ENCODE measurements at places on chromosomes 5 and 9.

GRCh38 chr5:113807427-113807991 is 294.0 kb downstream of the YTHDC2 start:
- no peak for DNase-seq

GRCh38 chr5:159104051-159104651 is 4.4 kb upstream of the EBF1 start:
- DNase-seq: no peak

DNA sequence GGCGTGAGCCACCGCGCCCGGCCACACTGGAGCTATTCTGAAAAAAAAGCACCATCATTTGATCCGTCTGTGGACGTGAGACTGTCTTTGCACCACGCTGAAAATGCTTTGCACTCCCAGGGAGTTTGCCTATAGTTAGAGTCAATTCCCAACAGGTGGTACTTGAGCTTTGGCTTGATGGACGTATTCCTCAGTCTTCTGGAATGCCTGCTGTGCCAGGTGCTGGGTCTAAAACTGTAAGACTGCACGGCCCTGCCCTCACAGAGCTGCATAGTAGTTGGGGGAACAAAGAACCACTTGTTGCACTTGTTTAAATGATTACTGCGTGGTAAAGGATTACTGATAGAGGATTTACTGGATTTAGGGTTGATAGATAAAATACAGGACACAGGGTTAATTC is 3.4 kb upstream of the CCNO start:
- DNase-seq: no peak

DNA sequence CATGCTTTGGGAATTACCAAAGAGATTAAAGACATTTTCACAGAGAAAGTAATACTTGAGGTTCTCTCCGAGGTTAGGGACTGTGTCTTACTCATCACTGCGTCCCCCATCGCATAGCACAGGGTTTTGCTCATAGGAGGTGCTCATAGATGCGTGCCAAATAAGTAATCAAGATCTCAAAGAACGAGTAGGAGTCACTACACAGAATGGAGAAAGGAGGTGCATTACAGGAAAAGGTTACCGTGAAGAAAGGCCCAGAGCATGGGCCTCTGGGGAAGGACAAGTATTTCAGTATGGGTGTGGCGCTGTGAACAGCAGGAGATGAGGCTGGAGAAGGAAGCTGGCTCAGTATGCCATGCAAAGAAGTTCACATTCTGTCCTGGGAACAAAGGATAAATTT is 182.4 kb downstream of the ACTL7B start:
- no peak for DNase-seq

DNA sequence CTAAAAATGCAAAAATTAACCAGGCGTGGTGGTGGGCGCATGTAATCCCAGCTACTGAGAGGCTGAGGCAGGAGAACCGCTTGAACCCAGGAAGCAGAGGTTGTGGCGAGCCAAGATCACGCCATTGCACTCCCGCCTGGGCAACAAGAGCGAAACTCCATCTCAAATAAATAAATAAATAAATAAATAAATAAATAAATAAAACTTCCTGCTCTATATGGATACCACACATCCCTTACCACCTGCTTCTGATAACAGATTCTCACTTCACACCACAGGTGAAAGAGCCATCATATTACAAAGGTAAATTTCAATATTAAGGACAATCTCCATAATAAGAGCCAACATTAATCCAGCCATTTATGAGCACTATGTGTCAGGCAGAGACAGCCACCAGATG is 9.4 kb upstream of the PWWP2A start:
- DNase-seq: no peak

GRCh38 chr5:88555674-88556073 is 287.0 kb upstream of the TMEM161B start:
- no peak for DNase-seq

DNA sequence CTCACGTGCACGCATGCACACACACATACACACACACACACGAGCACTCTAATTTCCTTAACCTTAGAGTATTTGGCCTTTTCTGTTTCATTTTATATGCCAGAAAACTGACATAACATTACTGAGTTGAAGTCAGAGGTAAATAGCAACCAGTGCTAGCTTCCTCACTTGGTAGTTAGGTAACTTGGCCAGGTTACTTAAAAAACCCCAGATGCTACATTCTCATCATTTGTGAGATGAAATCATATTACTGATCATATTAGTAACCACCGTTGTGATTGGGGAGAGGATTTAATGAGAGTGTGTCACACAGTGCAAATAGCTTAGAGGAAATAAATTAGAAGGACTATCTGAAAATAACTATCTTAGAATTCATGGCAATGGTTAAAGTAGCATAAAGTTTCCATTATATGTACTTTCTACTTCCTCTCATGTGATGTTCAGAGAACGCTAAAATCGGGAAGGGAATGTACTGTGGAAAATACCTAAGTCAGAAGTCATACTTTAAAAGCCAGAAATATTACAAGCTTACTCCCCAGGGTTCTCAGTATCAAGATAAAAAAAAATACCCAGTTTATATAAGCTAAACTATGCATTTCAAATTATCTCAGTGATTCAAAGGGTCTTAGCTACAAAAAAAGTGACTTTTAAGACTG is 120.5 kb downstream of the TUSC1 start:
- no peak for DNase-seq

GRCh38 chr9:34493972-34494535 is 28.7 kb downstream of the ENHO start:
- peak; percentile 43 for DNase-seq

GRCh38 chr9:60545878-60546385 is 368.3 kb upstream of the SPATA31A5 start:
- no peak for DNase-seq

DNA sequence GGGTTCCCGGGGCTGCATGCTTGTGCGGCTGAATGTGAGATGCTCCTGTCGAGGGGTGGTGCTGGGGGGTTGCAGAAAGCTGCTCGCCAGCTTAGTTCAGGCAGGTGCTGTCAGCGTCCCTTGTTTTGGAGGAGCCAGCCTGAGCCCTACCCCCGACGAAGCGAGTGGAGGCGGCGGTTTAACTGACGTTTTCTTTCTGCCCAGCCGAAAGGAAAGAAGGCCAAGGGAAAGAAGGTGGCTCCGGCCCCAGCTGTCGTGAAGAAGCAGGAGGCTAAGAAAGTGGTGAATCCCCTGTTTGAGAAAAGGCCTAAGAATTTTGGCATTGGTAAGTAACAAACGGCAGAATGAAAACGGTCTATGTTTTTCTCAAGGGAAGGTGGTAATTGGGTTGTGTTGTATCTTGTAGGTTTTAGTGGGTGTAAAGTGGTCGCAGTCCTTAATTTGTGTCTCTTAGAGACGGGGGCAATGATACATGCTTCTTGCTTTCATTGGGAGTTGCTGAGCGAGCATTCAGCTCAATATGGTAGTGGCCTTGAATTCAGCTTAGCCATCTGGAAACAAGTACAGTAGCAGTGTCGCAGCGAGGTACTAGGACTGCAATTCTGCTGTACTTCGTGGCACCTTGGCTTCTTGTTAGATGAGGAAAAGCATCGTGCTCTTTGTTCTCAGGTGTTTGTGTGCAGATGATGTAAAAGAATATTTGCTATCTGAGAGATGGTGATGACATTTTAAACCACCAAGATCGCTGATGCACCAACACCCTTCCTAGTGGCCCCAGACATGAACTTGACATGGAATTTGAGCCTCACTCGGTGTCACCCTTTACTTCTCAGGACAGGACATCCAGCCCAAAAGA is 928 bp downstream of the RPL7A start:
- DNase-seq: no peak

GRCh38 chr9:127806871-127807270 is 4.2 kb downstream of the FPGS start:
- no peak for DNase-seq

DNA sequence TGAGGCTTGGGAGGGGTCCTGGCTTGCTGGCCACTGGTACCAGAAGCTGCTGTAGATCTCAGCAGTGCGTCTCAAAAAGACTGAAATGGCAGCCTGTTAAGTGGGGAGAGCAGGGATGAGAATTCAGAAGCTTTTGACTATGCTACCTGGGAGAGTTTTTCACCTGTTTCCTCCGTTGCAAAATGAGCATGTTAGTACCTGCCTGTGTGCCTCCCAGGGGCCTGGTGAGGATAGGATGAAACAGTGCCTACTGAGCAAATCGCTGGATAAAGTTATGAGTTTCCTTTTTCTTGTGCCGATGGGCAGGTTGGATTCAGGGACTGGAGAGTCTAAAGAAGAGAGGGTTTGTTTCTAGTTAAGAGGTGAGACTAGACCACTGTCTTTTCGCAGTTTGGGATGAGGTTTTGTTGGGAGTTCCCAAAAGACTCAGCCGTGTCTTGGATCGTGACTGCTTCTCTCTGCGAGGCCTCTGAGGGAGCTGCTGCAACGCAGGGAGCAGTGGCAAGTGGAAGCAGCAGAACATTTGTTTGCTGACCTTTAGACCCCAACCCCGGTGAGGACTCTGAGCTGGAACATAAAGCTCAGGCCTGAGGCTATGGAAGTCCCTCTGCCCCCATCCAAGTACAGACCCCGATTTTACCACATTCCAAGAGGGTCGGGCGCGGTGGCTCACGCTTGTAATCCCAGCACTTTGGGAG is 1.4 kb downstream of the RALGPS1 start:
- DNase-seq: no peak

- no peak for DNase-seq
Observed at GRCh38 chr5:66207800-66208561, 63.9 kb downstream of the SREK1 start.

DNA sequence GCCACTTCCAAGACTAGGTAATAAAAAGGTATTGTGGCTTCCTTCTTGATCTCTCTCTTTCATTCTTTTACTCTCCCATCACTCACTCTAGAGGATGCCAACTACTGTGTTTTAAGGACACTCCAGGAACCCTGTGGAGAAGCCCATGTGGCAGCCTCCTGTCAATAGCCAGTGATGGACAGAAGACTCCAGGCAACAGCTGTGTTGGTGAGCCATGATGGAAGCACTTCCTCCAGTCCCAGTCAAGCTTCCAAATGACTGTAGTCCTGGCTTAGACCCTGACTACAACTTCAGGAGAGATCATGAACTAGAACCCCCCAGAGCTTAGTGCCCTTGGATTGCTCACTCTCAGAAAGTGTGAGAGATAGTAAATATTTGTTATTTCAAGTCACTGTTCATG is 123.9 kb downstream of the PPP2R2B start:
- no peak for DNase-seq

- no peak for DNase-seq
Observed at GRCh38 chr5:149216496-149216895, 55.2 kb upstream of the AFAP1L1 start.

GRCh38 chr9:130112538-130113151 is 58.9 kb downstream of the GPR107 start:
- DNase-seq: no peak

DNA sequence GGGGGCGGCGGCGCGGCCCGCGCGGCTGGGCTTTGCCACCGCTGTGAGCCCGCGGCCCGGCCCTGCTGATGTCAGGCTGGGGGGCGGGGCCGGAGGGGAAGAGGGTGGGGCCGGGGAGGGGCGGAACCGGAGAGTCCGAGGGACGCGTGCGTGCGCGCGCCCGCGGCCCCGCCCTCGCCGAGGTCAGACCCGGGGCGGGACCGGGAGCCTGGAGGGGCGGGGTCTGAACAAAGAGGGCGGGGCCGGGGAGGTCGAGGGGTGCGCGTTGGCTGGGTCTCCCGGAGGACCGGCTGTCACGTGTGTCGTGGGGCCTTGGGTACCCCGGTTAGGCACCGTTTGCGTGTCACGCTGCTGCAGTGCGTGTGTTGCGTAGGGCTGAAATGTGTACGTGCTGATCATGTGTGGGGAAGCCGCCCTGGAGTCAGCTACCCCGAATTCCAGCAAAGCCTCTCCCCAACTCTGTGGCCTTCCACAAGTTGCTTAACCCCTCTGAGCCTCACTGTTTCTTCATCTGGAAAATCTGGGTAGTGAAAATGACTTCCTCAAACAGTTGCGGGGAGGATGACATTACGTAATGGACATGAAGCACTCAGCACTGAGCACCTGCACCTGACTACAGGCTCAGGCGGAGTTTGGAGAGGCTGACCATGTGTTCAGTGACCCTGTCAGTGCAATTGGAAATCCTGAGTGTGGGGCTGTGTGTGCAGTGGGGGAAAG is at the start of gene RALGDS:
RALGDS (minus strand) TSS at position 43 of the 717 bp plus-strand sequence. CDS start 86 bp downstream, outside the sequence.
- DNase-seq: peak; percentile 92

DNA sequence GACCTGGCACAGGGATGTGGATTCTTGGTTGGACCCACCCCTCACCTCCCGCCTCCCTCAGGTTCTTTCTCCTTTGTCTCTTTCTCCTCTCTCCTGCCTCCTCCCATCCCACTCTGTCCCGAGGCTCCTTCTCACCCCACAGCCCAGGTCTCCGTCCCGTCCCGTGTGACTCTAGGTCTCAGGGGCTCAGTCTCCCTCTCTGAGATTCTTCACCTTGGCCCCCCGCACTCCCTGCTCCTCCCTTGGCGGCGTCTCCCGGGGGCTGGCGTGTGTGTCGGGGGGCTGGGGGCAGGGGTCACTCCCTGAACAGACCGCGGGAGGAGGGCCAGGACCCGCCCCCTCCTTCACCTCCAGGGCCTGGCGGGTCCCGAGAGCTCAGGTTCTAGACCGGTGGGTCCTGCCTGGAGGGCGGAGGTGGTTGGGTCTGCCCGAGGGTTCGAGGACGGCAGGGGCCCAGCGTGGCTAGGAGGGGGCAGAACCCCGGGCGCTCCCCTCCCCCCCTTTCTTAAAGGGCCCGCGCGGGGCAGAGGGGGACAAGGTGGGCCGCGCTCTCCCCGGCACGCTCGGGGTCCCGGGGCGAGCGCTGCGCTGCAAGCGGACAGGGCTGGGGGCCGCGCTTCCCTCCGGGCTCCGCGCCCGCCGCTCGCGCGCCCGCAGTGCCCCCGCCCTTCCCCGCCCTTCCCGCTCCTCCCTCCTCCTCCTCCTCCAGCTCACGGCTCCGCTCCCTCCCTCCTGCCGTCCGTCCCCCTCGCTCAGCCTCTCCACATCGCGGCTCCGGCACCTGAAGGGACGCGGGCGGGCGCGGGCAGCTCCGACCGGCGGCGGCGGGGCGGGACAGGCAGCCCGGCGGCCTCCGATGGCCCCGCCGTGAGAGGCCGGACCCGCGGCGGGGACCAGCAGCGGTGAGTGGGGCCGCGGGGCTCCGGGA is at the start of gene PSD2:
PSD2 (plus strand) TSS at position 735 of the 928 bp plus-strand sequence. CDS start 13,633 bp downstream, outside the sequence.
- no peak for DNase-seq

DNA sequence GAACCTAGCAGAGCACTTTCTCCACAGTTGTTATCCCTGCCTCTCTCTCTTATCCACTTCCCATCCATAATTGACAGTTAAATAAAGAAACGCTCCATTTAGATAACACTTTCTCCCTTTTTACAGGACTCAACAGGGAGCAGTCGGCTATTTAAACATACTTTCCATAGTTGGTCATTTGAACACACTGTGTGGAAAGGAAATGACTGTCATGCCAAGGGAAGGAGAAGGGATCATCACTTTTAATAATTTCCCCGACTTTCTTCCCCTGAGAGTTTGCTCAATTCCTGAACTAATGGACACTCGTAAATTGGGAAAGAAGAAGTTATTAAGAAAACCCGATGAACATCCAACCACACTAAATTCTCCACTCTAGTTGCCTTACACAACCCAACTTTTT is 400.8 kb upstream of the PTGER4 start:
- DNase-seq: no peak

DNA sequence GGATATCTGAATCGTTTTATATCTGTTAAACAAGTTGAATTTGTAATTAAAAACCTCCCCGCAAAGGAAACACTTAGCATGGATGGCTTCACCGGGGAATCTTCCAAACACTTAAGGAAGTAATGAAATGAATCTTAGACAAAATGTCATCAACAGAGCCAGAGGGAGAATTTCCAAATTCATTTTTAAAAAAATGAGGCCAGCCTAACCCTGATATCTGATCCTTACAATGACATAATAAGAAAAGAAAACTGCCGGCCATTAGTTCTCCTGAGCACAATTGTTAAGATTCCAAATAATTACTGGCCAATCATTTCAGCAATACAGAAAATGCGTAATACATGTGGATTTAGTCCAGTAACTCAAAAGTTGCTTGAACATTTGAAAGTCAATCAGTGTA is 6.1 kb upstream of the KIF12 start:
- DNase-seq: no peak
